G401 (cell line): ENCODE measurements at places on chromosomes 13 and 19.

GRCh38 chr19:28238270-28238820 is 974.6 kb downstream of the UQCRFS1 start:
- DNase-seq, result no peak

DNA sequence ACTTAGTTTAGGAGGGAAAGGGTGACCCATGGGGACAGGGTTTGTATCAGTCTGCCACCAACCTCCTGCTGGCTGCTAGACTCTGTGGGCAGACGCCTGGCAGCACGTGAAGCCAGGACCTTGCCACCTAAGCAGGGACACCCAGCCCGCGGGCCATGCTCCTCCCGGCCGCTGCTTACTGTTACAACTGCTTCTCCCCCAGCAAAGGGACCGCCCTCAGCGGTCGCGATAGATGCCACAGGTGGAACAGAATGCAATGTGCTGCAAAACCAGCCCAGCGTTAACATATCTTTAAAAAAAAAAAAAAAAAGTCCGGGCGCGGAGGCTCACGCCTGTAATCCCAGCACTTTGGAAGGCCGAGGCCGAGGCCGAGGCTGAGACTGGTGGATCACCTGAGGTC is 1.9 kb upstream of the RHPN2 start:
- no peak for DNase-seq

GRCh38 chr13:74070513-74070912 is 63.7 kb downstream of the KLF12 start:
- no peak for DNase-seq

GRCh38 chr19:4657835-4658234 is 12.3 kb downstream of the MYDGF start:
- DNase-seq, result no peak

GRCh38 chr19:15529774-15530372 is 21.5 kb downstream of the CYP4F22 start:
- DNase-seq, result no peak

GRCh38 chr13:66528180-66528579 is 702.0 kb downstream of the PCDH9 start:
- no peak for DNase-seq

DNA sequence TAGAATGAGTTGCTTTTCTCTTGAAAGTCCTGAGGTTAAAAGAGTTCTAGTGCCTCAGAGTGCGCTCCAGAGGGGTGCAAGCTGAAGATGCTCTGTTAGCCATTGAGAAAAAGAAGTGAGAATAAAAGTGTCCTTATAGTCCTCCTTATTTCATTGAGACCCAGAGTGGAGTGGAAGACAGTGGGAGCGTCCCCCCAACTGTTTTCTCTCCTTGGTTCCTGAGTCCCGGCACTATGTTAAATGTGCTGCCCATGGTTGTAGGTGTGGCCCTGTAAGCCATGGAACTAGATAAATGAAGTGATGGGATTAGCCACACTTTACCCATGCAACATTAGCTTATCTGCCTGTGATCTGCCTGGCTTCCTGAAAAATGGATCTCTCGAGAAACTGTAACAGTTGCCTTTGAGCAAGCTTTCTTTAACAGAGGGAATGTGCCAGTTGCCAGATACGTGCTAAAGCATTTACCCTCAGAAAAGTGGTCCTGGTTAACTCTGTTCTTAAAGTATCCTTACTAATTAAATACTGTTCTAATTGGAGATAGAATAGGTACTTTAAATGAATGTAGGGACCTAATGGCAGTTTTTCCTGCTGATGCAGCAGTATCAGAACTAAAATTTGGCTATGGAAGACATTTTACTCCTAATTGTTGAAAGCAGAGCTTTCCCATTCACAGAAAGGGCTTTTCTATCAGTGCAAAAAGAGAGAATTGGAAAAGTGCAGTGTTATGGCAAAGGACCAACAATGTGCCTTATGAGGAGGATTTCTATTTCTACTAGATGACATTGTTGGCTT is 21.4 kb upstream of the PSG9 start:
- DNase-seq, result no peak

- no peak for DNase-seq
Observed at GRCh38 chr13:99805361-99805760, 166.2 kb downstream of the ZIC5 start.

DNA sequence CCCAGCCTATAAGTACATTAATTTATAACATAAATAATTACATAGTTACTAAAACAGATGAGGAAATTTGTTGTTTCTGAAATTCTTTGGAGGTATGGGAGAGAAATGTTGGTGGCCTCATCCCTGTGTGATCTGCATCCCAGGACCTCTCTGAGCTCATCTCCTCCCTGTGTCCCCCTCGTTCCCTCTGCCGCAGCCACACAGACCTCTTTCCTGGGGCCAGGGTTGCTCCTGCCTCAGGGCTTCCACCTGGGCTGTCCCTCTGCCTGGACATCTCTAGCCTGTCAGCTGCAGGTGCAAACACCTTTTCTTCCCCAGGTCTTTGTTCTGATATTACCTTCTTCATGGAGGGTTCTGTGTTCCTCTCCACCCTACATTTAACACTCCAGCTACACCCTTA is 3.9 kb downstream of the ZNF766 start:
- no peak for DNase-seq

DNA sequence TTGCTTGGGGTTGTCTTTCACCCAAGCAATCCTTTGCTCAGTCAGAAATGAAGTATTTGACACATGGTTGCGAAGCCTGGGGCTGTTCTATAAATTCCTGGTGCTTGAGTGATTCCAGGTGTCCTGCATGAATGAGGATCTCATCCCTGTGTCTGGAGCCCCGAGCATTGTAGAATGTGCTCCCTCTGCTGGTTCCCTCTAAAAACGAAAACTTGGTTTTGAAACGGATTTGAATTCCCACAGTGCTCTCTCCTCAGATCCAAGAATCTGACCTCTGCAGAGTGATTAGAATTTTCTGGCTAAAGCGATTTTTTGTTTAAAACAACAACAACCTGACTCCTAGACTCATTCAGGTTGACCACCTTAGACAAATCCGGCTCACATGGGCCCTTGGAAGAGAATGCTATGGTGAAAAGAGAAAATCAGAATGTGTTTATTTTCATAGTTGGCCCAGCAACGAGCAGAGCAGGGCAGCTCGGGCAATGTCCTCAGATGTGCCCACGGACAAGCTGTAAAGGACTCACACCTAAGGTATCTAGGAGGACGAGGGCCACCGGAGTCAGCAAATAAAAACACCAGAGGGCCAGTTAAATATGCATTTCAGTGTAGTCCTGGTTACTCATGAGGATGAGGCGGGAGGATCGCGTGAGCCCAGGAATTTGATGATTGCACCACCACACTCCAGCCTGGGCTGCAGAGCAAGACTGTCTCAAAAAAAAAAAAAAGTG is 8.7 kb upstream of the ATP12A start:
- DNase-seq, result peak; percentile 48

DNA sequence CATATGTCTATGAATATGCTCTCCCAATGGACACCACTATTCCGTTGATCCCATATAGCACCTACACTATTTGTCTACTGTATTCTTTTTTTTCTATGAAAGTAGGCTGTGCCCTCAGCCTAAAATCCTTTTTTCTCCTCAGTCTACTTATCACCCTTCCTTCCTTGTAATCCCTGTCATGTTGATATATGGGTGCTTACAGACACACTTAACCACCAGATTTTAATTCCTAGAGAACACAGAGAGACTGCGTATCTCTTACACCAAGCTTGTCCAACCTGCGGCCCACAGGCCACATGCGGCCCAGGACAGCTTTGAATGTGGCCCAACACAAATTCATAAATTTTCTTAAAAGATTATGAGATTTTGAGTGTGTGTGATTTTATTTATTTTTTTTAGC is 101.1 kb downstream of the ZAR1L start:
- DNase-seq, result no peak

DNA sequence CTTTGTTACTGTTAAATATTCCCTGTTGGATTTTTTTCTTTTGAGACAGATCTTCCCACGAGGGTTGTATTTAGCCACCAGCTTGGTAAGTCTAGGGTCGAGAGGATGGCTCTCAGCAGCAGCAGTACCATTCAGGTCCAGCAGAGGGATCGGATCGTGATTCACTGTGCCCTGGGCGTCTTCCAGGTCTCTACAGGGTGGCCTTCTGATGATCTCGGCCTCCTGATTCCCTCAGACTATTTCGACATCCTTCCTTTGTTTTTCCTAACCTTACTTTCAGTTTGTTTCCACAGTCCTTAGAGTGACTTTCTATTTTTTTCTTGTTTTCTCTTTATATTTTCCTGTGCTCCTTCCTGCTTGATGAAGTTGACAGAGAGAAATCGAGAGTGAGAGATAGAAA is 1436.9 kb downstream of the UQCRFS1 start:
- DNase-seq, result no peak

- DNase-seq, result no peak
Observed at GRCh38 chr13:50531917-50532899, 311.3 kb downstream of the DLEU7 start.

DNA sequence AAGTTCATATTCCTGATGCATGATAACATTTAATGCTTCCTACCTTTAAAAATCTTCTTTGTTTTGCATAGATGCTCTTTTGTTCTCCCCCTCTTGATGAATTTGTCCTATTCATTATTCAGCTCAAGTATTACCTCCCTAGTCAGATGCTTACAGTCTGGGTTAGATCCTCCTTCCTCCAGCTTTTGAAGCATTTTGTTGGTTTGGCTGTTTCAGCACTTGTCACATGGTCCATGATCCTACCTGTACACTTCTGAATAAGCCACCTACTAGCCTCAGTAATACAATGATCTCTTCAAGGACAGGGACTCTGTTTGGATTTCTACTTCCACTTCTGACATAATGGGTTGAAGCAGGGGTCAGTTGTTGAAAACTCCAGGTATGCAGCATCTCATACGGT is 37.4 kb downstream of the N4BP2L1 start:
- DNase-seq, result no peak

DNA sequence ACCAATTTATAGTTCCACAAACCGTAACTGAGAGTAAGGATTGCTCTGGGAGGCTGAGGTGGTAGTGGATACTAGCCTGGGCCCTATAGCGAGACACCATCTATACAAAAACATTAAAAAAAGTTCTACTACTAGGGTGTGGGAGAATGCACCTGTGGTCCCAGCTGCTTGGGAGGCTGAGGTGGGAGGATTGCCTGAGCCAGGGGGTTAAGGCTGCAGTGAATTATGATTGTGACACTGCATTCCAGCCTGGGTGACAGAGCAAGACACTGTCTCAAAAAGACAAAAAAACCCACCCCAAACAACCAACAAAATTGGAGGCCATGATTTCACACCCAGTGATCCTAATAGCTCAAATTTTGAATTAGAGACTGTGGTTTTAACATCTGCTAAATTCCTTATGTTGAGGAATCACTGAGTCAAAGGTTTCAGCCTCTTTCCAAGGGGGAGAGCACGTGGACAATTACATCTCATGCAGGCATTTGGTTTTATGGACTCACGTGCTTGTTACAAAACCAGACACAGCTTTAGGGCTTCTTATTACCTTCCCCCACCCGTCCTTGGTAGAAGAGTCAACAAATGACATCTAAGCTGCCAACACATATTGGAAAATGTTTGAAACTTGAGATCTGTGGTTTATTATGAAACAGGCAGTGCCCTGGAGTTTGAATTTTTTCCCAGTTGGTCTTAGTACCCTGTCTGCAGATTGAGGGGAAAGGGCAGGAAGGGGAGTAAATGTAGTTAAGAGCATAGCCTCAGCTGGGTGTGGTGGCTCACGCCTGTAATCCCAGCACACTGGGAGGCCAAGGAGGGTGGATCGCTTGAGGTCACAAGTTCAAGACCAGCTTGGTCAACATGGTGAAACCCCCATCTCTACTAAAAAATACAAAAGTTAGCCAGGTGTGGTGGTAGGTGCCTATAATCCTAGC is 18.5 kb downstream of the CYP2A6 start:
- DNase-seq, result no peak

- peak; percentile 45 for DNase-seq
Observed at GRCh38 chr19:45767881-45768654, 984 bp downstream of the SIX5 start.

DNA sequence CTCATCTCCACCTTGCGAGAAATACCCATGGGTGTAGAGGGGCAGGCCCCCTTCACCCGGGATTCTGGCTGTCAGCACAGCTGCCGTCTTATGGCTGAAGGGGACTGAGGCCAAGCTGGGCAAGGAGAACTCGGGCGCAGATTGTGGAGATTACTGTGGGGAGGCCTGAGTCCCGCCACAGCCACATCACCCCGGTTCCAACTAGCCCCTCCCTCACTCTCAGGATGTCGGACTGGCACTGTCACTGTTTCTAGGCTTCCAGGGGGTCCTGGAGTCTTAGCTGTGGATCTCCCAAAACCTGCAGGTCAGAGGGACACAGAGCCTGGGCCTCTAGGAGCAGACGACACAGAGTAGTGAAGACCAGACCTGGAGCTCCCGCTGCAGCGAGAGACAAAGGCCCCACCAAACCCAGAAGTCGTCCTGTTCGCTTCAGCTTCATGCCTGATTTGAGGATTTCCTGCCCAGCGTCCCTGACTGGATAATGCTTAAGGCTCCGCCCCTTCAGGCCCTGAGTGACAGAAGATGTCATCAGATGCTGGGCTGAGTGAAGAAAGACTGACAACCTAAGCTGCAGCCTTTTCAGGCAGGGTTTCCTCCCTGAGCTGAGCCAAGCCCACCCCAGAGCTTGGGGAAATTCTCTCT is 55.8 kb downstream of the ZNF93 start:
- no peak for DNase-seq

- no peak for DNase-seq
Observed at GRCh38 chr19:50878851-50879250, 5.6 kb downstream of the KLK2 start.

- DNase-seq, result no peak
Observed at GRCh38 chr13:95111608-95112007, 189.6 kb downstream of the ABCC4 start.

DNA sequence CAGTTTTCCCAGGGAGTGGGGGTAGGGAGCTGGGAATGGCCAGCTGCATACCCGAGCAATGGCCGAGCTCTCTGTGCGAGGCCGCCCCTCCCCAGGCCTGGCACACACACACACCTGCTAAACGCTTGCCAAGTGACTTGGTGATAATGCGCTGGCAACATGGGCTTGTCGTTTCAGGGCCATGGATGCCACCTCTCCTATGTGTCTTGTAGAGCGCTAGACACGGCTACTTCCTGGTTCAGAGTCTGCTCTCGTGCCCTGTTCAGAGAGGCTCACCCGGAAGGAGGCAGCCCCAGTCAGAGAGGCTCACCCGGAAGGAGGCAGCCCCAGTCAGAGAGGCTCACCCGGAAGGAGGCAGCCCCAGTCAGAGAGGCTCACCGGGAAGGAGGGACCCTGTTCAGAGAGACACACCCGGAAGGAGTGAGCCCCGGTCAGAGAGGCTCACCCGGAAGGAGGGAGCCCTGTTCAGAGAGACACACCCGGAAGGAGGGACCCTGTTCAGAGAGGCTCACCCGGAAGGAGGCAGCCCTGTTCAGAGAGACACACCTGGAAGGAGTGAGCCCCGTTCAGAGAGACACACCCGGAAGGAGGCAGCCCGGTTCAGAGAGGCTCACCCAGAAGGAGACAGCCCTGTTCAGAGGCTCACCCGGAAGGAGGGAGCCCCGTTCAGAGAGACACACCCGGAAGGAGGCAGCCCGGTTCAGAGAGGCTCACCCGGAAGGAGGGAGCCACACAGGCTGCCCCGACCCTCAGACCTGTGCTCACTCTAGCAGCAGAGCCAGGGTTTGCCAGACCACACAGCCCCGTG is 4.2 kb downstream of the ADPRHL1 start:
- DNase-seq, result peak; percentile 93
